Gastroesophageal sphincter (tissue), 4 donors: ENCODE measurements at places on chromosomes 5 and 9.
A peak's percentile ranks its signal among the peaks of the same experiment; 100 is the strongest.

- ATAC-seq, result no peak
Measured at GRCh38 chr5:168348084-168348414, 56.6 kb downstream of the WWC1 start.

- no peak for ATAC-seq
Measured at GRCh38 chr5:4634342-4634741, 505.8 kb upstream of the ADAMTS16 start.

GRCh38 chr9:35696520-35697215, 6.9 kb upstream of the TPM2 start:
- peak; percentile 86 for ATAC-seq

DNA sequence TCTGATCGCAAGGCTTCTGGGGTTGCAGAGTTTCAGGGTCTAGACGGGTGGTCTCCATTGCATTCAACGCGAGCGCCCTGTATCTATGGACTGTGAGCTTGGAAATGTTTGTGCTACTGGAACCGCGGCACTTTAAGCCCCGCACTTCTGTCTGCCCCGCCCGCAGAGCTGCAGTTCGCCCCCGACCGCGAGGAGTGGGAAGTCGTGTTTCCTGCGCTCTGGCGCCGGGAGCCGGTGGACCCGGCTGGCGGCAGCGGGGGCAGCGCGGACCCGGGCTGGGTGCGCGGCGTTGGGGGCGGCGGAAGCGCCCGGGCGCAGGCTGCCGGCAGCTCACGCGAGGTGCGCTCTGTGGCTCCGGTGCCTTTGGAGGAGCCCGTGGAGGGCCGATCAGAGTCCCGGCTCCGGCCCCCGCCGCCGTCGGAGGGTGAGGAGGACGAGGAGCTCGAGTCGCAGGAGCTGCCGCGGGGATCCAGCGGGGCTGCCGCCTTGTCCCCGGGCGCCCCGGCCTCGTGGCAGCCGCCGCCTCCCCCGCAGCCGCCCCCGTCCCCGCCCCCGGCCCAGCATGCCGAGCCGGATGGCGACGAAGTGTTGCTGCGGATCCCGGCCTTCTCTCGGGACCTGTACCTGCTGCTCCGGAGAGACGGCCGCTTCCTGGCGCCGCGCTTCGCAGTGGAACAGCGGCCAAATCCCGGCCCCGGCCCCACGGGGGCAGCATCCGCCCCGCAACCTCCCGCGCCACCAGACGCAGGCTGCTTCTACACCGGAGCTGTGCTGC, 1.0 kb downstream of the ADAMTS19 start:
- peak; percentile 55 for ATAC-seq

DNA sequence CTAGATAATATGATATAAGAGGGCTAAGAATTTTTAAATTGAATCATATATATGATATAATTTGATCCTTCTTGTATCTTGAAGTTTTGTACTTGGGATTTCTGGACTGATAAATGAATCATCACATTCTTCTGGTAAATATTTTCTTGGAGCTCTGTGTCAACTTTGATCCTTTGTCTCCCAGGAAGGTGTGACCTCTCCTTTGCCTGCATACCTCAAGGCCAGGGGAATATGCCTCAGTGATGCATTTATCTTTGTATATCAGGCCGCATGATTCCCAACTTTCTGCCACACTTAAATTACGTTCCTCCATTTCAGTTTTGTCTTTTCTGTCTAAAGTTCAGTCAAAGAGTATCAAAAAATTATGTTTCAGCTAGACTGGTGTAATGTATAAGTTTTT, 101.2 kb downstream of the NLN start:
- no peak for ATAC-seq

- ATAC-seq, result no peak
Measured at GRCh38 chr9:2018764-2019558, 3.8 kb downstream of the SMARCA2 start.

DNA sequence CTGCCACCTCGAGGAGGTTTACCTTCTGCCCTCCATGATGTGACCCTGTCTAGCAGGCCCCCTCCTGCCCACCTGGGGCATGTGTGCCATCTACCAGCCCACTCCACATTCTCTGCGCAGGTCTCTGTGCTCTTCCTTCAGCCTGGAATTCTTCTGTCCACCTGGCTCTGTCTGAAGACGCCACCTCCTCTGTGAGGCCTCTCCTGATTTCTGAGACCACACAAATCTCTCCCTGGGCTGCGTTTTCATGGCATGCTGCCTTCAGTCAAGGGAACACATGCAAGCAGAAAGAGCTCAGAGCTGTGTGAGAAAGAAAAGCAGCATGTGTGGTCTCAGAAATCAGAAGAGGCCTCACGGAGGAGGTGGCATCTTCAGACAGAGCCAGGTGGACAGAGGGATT, 22.1 kb downstream of the FOXE1 start:
- no peak for ATAC-seq

GRCh38 chr9:127457191-127457878, 6.0 kb downstream of the LRSAM1 start:
- ATAC-seq, result no peak
